HCT116 (cell line): ENCODE measurements at places on chromosomes 6 and 20.

DNA sequence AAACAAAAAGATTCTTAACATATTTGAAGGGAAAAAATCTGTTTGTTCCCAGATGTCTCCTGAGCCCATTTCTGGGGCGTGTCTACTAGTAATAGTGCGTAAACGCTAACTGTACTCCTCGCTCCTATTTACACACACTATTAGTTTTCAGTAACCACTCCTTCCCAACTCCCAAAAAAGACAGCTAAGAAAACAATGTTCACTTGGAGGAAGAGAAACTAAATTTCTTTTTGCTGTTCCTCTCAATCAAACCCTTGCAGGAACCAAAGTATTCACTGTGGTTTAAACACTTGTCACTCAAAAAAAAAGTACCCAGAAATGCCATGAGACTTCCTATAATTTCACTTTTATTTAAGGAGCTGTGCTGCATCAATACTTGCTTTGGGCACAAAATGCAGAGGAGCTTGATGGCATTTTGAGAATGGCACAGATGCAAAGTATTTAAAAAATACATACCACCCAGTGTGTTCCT, 118.2 kb downstream of the BACH2 start:
- no peak for DNase-seq

DNA sequence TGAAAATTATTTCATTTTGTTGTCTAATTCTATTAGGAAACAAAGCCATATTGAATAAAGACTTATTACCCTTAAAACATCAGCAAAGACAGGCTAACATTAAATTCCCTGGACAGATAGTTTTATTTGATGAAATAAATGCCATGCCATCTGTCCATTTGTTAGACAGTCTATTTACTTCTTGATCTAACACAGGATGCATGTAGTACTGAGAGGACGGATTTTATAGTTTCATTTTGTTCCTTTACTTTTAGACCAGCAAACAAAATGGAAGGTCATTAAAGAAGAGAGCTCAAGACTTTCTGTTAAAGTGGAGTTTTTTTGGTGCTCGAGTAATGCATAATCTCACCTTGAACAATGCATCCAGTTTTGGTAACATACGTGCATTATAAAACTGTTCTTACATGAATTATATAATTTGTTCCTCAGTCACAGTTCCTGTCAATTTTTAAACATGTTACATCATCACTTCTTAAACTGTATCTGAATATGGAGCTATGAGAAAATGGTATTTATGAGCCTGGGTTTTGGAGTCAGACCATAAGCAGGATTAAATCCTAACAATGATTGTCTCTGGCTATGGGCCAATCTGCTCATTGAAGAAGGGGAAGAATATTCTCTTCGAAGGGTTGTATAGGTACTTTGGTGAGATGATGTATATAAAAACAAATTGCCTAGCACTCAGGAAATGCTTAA, 46.0 kb downstream of the RFX6 start:
- no peak for DNase-seq

DNA sequence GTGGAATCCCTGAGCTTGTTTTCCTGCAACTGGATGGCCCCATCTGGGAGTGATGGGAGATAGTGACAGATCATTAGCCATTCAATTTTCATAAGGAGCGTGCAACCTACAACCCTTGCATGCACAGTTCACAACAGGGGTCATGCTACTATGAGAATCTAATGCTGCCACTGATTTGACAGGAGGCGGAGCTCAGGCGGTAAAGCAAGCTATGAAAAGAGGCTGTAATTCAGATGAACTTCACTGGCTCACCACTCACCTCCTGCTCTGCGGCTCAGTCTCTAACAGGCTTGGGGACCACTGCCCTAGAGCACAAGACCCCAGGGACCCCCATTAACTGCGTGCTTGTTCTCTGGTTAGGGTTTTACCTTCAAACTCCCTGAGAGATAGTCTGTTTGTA, 12.4 kb upstream of the TREML4 start:
- DNase-seq = no peak

DNA sequence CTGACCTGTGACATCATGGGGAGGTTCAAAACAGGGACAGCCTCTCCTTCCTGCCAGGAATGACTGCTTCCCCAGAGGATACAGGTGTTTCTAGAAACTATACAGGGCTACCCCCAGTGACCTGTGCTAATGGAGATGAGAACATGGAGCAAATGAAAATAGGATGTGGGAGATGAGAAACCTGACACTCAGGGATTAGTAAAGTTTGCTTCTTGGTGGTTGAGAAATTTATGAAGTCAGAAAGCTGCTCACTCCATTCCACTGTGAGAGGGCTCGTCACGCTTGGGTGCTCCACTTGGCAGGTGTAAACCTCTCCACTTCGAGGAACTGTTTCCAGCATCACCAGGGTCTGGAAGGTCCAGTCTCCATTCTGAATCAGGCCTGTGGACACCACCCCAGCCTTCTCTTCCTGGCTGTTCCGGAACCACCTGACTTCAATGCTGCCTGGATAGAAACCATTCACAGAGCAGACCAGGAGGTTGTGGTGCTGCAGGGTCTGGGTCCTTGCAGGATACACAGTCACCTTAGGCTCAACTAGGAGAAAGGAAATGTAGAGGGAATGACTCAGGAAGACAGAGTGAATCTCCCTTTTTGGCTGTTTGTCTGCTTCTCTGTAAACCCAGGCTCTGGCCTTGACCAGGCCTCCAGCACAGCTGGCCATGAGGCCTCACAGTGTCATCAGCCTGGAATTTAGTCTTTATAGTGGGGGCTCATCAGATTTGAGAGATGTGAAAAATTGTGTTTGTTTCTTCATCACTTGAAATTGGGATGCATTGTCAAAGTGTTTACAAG, 10.8 kb downstream of the HLA-DRB5 start:
- no peak for DNase-seq

- DNase-seq = no peak
These were observed 149.8 kb upstream of the PRND start for GRCh38 chr20:4571759-4572531.

- no peak for DNase-seq
These were observed 170.2 kb upstream of the MLN start for GRCh38 chr6:33974030-33974429.

DNA sequence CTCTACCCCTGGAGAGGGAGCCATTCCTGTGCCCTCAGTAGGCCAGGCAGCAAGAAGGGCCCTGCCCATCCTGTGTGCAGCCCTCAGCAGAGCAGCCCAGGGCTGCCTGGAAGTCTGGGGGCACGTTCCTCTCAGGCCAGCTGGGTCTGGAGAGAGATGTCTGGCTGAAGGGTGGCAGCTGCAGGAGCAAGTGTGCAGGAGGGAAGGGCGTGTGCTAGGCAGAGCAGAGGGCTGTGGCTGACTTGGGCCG, 62.7 kb downstream of the NOL4L start:
- DNase-seq = no peak

GRCh38 chr6:32167761-32168262, 3.4 kb downstream of the EGFL8 start:
- DNase-seq = no peak

GRCh38 chr6:80872199-80872950, 765.9 kb downstream of the BCKDHB start:
- no peak for DNase-seq

DNA sequence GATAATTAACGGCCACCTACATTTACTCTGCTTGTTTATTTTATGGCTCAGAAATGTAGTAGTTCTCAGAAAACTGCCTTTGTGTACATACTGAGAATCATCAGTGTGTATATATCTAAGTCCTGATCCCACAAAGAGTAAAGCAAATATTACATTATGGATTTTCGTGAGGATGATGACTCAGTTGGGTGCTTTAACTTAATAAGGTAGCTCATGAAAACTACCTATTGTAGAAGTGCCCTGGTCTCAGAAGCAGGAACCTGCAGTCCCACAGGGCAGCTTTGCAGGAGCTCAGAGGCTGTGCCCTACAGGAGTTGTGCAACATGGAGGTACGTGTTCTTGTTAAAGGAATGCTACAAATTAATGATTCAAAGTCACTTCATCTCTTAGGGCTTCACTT, 108.2 kb downstream of the PLG start:
- no peak for DNase-seq
